ENCODE measurements at places on chromosomes 12 and 14.

GRCh38 chr14:76828339-76829012, 2.3 kb downstream of the LRRC74A start:
- no peak for DNase-seq

GRCh38 chr14:64849940-64850339, 29.8 kb downstream of the SPTB start:
- DNase-seq: no peak

- DNase-seq: no peak
Measured at GRCh38 chr12:8699714-8700113, 1.9 kb downstream of the RIMKLB start.

- no peak for DNase-seq
Measured at GRCh38 chr14:66272221-66272620, 213.9 kb upstream of the CCDC196 start.

DNA sequence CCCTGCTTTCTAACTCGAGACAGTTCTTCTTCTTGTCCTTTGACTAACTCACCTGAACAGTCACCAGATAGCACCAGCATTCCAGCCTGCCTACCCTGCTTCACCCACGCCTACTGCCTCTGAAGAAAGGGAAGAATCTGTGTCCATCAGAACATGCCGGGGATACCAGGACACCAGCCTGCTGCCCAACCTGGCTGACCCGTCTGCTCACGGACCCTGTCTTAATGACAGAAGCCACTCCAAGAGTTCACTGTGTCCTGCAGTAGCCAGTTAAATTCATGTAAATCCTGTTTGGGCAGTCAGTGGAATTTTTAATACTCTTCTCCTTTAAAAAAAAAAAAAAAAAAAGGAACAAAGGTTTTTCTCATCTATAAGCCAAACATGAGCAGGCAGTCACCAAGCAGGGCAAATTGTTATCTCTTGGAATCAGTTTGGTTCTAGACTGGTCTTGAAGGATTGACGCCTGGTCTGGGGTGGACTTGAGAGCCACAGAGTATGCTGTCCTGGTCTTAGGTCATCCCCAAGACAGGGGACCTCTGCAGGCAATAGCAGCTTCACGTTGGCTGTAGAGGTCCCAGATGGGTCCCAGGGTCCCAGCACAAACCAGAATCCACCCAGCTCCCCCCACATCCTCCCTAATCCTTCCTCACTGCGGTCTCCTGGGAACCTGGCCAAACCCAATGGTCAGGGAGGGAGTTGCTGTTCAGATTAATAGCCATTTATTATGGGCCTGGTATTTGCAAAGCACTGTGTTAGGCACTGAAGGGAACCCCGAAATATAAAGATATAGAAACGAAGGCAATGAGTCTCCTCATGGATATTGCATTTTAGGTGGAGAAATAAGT, 181.1 kb upstream of the HIF1A start:
- no peak for DNase-seq

Data from cortex of kidney (tissue), 1 donor.